GM12878 (cell line): ENCODE measurements at places on chromosomes 16 and 17. TPM values are rescaled to one million over a fixed set of nuclear protein-coding genes. Genes with fewer than 3 reads are reported as not detected.

DNA sequence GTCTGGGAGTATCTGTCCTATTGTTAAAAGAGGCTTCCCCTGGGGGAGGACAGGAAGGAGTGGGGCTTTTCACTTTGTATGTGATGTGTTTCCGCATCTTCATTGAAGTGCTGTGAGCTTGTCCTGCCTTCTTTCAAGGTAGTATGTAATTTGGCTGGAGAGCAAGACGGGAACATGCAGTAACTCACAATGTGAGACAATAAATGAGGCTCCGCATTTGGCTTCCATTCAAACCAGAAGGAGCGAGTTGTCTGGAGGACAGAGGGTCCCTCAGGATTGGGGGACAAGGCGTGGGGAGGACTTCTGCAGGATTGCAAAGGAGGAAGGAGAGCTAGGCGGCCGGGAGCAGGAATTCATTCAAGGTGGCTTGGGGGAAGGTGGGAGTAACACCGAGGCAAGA is 203.5 kb downstream of the RBFOX3 start:
- DNase-seq: no peak

- DNase-seq: peak; percentile 56
Measured at GRCh38 chr17:80891397-80892018, 100.1 kb upstream of the CHMP6 start.

GRCh38 chr16:25606069-25606468 is 85.7 kb upstream of the HS3ST4 start:
- no peak for DNase-seq

DNA sequence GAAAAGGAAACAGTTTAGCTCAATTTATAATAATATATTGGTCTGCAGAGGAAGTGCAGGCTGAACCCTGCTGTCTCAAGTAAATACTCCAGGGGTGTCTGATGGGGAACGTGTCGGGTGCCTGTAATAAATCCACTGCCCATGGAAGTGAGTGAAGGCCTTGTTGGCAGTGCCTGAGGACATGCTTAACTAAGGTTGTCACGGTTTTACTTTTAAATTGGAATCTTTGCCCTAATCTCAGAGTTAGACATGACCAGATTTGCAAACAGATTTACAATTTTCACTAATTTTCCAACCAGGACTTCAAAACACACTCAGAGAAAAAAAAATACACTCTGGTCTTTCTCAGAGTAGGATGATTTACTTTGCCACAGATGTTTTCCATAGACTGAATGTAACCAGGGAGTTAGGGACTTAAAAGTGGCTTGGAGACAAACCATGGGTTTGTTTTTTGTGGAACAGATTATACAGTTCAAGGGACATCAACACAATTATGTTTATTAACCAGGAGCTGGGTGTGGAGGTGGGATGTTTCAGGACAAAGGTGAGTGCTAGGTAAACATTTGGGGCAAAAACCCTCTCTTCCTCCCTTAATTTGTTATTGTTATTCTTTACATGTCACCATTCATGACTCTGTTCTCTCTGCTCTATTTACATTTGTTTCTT is 144.5 kb downstream of the FTO start:
- DNase-seq: no peak

The ABCA9 gene
- 0.01 and 0.15 TPM in 2 replicates for polyA plus RNA-seq

The CHAD gene
- 0.06 and 0.14 TPM in 2 replicates for polyA plus RNA-seq
